ENCODE measurements at places on chromosomes 1 and 21.

GRCh38 chr1:48026275-48026674, 29.1 kb upstream of the TRABD2B start:
- no peak for DNase-seq

DNA sequence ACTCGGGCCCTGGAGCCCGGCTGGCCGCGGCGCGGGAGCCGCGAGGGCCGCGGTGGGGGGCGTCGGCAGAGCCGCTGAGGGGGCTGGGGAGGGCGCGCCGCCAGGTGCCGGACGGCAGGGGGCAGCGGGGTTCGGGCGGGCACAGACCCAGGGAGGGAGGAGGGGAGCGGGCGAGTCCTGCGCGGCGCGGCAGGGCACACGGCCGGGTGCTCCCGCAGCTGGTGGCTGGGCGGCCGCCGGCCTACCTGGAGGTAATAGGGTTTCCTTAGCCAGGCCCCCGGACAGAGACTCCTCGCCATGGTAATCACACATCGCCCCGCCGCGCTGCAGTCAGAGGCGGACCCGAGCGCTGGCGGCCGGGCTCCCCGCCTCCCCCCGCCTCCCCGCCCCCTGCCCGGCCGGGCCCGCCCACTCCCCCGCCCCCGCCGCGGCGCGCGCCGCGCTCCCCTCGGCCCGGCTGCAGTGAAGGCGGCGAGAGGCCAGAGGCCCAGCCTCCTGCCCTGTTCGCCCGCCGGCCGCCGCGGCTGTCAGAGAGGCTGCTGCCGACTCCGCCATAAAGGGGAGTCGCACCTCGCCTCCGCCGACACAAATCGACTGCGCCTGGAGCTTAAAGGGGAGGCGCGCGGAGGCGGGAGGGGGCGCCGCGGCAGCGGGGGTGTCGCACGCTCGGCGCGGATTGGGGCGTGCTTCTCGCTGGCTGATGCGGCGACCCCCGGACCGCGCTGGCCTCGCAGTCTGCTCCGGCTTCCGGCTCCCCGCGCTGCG, at the start of gene DIPK1A:
Gene DIPK1A (minus strand): TSS at position 332 of the 765 bp plus-strand sequence. CDS start 33 bp downstream, at position 299.
- DNase-seq: peak; percentile 83

- no peak for DNase-seq
These were observed 70.5 kb upstream of the MCOLN3 start for GRCh38 chr1:85118751-85119150.

DNA sequence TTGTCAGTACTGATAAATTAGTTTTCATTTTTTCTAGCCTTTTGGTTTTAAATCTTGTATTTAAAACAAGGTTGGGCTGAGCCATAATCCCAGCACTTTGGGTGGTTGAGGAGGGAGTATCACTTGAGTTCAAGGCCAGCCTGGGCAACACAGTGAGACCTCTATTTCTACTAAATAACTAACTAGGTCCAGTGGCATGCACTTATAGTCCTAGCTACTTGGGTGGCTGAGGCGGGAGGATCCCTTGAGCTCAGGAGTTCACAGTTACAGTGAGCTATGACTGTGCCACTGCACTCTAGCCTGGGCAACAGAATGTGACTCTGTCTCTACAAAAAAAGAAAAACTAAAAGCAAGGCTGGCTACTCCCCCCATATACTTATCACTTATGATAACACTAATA, 21.5 kb upstream of the TTC39A start:
- no peak for DNase-seq

GRCh38 chr1:235802573-235803346, 63.9 kb downstream of the LYST start:
- DNase-seq: no peak

- DNase-seq: no peak
These were observed 103.8 kb downstream of the SLC45A1 start for GRCh38 chr1:8421721-8422120.

DNA sequence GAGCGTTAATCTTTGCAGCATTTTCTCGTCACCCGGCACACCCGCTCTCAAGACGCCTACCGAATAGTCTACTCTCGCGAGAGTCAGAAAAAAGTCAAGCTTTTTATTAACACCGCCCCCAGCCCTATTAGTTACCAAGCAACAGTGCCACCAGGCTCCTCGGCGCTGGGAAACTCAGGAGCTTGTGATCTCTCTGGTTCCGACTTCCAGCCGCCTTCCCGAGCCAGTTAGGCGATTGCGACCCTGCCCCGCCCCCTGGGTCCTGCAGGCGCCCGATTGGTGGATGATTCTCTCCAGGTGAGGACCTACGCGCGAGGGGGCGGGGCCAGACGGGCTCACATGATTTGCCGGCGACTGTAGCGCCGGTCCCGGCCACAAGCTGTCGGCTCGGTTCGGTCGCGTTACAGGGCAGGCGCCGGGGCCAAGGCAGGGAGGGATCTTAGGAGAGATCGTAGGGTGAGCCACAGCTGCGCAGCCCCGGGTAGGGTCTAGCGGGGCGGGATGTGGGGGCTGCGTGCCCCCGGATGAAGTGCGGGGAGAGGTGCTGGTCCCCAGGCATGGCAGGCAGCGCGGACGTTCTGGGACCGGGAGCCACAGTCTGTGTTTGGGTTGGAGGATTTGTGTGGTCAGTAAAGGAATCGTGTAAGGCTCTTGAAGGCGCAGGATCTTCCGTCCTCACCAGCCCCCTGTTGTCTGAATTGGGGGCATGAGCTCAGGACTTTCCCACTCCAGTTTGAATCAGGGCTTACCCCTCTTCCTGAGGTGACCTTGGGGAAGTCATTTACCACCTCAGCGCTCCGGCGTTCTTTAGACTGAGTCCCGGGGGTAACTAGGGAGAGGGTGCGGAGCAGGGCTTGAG, at the start of gene PFKFB2:
Gene PFKFB2 (plus strand): TSS at position 365 of the 859 bp plus-strand sequence. CDS start 1,443 bp downstream, outside the sequence.
- peak; percentile 92 for DNase-seq

DNA sequence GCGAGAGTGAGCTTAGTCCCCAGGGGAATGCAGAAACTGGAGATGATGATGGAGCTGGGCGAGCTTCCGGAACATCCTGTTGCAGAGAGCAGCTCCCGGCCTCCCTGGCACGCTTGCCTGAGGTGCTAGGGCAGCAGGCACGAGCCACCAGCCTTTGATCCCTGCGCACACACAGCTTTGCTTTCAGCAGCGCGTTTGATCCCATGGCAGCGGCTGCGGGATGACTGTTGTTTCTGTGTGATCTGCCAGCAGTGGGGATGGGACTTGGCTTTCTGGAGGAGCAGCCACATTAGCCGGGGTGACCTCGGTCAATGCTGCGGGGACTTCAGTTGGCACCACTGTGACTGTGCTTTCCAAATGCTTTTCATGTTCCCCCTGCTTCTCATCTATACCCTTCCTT, 193.2 kb downstream of the KAZN start:
- DNase-seq: no peak

- no peak for DNase-seq
These were observed 36.4 kb downstream of the MAP3K7CL start for GRCh38 chr21:29166853-29167252.

DNA sequence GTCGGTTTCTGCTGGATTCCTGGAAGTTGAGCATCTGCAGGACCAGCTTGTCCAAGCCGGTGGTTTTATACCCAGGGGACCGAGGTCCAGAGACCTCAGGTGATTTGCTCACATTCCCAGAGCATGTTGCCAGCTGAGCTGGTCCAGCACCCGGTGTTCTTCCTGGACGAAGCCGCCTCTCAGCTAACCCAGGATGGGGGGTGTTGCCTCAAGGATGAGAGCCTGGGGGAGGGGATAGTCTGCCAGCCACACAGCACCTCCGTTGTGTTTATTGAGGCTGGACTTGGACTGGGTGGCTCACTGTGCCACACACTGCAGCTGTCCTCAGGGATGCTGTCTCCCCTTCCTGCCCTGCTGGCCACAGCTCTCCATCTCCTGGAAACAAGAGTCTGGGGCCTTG, 1.5 kb downstream of the TMEM201 start:
- no peak for DNase-seq

DNA sequence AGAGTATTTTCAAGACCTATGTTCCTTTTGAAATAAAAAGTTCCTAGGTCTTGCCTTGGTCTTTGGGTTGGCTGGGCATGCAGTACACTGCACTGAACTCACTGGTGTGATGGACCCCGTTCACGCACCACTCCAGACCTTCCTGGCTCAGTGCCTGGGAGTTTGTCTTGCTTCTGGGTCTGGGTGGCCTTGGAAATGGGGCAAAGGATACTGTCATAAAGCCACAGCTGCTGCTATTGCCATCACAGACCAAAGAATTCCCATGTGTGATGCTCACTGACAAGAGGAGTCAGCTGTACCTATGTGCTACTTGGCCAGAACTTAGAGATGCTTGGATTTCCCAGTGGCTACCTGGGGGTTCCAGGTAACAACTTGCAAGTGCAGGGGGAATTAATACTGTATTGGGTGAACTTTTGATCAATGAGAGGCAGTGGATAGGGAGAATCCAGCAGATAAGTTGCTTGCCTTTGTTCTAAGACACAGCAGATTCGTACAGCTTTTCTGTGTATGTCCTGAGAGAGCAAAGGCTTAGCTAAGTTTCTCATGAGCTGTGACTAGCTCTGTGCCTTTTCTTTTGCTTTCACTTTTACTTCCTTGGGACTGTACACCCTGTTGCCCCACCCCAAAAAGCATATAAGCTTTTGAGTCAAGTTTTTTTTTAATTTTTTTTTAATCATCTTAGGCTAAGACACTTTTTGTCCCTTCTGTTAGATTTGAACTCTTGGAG, 115.3 kb downstream of the RUNX1 start:
- no peak for DNase-seq

DNA sequence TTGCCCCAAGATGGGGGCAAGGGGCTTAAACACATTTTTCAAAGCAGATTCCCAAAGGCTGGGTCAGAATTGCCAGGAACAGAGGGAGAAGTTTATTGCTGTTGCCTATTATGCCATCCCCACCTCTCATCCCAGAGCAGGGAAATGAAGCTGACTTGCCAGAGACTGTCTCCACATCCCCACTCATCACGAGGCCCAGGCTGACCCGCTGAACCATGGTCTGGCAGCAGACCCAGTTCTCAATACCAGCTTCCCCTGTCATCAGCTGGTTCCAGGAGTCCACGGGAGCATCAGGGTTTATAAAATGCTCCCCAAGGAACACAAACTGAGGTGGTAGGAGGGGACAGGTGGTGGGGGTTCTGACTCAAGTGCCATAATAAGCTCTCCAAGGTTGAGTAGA, 605.9 kb downstream of the NPHP4 start:
- no peak for DNase-seq

GRCh38 chr21:30839304-30839703, 9.7 kb upstream of the KRTAP7-1 start:
- no peak for DNase-seq

- DNase-seq: no peak
These were observed 44.9 kb downstream of the PAFAH2 start for GRCh38 chr1:25952841-25953401.

- no peak for DNase-seq
These were observed 298.0 kb downstream of the KCTD3 start for GRCh38 chr1:215865060-215865459.

GRCh38 chr1:10271869-10272268, 61.5 kb downstream of the KIF1B start:
- DNase-seq: no peak

DNA sequence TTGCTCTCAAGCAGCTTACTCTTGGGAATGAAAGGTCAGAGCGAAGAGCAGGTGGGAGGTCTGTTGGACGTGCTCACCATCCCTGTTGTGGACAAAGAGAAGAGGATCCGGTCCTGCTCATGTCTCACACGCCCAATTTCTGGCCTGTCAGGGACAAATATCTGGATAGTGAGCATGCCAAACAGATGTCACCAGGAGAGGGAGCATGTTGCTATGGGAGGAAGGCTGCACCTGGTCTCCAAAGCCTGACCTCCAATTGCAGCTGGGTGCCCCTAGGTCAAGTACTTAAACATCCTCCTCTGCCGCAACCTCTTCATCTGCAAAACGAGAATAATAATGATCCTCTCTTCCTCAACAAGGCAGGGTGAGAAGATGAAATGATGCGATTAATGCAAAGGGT, 53.4 kb downstream of the DMRTA2 start:
- DNase-seq: no peak

DNA sequence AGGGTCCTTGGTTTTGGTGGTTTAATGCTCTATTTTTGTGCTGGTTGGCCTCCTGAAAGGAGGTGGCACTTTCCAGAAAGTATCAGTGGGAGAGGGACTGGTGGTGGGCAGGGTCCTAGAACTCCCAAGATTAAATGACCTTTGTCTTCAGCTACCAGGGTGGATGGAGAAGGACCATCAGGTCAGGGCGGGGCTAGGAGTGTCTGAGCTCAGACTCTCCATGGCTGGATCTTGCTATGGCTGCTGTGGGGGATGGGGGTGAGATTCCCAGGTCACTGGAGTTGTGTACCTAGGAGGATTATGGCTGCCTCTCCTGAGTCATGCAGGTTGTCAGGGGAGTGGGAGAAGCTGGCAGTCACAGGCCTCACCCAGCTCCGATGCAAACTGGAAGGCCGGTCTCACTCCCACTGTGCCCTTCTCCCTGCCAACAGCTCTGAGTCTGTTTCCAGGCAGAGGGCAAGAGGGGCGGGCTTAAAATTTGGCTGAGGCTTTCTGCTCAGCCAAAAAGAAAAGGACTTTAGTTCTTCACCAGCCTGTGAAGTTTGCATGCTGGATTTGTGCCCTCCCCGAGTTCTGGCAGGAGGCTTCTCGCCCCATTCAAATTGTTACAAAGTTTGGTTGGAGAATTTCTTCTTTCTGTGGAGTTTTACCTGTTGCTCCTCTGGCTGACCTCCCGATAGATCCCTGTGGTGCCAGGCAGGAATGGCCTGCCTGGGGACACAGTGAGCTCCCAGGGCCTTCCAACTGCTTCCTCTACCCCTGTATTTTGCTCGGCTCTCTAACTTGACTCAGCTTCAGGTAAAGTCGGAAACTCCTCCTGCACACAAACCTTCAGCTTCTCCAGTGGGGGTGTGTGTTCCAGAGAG, 13.1 kb upstream of the KYAT3 start:
- DNase-seq: peak; percentile 12

DNA sequence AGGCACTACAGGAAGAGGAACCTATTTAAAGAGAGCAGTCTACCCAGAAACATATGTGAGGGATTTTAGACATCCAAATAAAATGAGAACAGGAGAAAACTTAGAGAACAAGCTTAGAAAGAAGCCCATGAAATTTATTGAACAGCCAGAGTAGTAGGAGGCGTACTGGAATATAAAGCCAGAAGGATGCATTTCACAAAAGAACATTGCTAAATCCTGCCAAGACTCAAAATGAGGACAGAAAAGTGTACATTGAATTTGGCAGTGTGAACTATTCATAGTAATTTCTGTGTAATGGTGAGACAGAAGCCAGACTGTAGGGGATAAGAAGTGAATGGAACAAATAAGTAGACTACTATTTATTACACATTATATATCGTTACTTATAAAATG, 22.5 kb downstream of the CEPT1 start:
- DNase-seq: no peak

GRCh38 chr1:42118125-42118524, 35.1 kb upstream of the GUCA2B start:
- no peak for DNase-seq

- DNase-seq: no peak
These were observed 117.8 kb downstream of the TNFSF18 start for GRCh38 chr1:172932981-172933380.

DNA sequence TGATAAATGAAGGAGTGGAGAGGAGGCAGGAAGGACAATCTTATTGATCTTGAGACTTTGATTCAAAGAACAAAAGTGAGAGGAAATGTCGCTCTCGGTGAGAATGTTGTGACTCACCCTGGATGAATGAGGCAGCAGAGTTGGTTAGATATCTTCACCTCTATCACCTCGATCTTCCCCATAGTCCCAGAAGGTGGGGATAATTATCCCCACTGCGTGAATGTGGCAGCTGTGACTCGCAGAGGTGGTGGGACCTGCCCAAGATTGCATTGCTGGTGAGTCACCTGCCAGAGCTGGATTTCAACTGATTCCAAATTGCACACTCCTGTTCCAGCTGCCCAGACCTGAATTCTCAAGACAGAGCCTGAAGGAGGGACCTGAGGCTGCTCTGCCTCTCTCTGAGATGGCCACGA, 105.0 kb downstream of the MATN1 start:
- DNase-seq: no peak

Data from hippocampal formation (tissue), 2 donors.